ENCODE measurements at places on chromosomes 7 and 10.

DNA sequence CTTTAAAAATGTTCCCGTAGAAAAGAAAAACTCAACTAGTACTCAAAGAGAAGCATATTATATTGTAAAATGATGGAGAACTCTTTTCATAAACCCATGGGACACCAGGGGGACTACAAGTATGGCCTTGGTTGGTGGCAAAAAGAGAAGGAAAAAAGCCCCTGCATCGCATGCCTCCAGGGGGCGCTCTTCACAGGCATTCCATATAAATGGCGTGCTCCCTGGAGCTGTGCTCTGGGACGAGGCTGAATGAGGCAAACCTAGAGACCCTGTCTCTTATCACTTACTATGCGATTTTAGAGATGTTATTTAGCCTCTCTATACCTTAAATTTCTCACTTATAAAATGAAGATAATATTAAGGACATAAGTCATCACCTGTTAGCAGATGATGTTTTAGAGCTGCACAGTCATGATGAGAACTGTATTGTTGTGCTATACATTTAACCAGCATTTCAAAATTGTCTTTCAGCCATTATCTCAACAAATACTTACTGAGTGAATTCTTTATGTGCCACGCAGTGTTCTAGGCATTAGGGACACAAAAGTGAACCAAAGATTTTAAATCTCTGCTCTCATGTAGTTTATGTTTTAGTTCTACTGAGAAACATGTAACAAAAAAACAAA, 105.8 kb downstream of the ARHGAP21 start:
- DNase-seq = no peak

- no peak for DNase-seq
Measured at GRCh38 chr10:125565046-125565445, 117.9 kb downstream of the TEX36 start.

- no peak for DNase-seq
Measured at GRCh38 chr7:27825891-27826290, 85.9 kb downstream of the TAX1BP1 start.

GRCh38 chr7:8277394-8277982, 15.5 kb upstream of the ICA1 start:
- DNase-seq = no peak

DNA sequence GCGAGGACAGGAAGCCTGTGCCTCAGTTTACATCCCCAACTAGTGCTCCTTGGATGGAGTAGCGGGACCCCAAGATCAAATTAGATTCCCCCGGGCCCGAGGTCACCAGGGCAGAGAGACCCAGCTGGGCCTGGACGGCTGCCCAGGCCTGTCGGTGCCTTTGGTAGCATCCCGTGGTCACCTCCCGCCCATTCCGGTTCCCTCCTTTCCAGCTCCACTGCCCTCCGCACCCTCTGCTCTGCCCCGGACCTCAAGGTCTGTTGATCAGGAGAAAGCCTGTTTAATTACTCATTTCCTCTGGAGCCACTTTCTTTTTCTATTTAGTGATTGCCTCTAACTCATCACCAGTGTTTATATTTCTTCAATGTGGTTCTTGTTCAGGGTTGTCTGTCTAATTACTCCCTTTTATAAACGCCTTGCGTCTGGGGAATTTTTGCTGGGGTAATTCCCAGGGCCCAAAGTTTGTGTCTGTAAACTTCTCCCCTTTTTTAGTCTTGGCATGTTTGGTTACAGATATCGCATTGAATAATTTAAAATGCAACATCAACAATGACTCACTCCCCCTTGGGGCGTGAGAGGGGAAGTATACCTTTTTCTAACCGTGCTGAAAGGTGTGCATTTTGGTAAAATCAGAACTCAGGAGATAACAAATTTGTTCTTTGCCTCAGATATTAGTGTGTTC, 1.9 kb downstream of the FOXK1 start:
- DNase-seq = no peak

- no peak for DNase-seq
Measured at GRCh38 chr7:42833411-42833810, 78.5 kb downstream of the C7orf25 start.

- no peak for DNase-seq
Measured at GRCh38 chr10:36421992-36422391, 703.4 kb upstream of the ANKRD30A start.

DNA sequence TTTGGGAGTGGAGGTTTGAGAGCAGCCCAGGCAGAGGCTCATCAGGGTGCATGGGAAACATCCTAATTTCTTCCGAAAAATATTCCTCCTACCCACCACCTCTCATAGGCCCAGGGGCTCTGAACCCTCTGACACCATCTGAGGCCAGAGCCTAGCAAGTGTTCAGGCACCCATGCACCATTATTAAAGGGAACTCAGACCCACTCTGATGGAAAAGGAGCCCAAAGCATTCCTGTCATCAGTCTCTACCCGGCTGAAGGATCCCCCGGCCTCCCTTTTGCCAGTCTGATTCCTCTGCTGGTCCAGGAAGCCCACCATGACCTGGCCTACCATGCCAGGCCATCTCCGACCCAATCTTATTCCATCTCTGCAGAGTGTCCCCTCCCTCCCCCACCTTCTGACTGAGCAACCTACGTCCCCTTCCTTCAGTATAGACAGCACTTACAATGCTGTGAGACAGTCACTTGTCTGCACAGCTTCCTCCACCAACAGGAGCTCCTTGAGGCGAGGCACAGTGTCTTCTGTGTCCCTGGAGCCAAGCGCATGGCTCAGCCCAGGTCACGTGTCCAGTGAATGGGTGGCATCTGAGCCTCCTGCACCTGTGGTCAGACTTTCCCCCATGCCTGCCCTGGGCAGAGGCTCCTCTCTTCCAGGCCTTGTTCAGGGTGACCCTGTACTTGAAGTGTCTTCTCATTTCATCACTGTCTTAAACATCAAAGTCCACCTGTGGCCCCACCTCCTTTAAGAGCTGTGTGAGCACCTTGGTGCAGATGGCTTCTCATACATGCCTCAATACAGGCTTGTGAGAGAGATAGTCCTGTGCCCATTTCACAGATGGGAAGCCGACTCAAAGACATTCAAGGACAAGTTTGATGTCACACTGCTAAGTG, 889 bp upstream of the GPR15LG start:
- no peak for DNase-seq

GRCh38 chr7:70738151-70738885, 393.6 kb upstream of the GALNT17 start:
- no peak for DNase-seq

DNA sequence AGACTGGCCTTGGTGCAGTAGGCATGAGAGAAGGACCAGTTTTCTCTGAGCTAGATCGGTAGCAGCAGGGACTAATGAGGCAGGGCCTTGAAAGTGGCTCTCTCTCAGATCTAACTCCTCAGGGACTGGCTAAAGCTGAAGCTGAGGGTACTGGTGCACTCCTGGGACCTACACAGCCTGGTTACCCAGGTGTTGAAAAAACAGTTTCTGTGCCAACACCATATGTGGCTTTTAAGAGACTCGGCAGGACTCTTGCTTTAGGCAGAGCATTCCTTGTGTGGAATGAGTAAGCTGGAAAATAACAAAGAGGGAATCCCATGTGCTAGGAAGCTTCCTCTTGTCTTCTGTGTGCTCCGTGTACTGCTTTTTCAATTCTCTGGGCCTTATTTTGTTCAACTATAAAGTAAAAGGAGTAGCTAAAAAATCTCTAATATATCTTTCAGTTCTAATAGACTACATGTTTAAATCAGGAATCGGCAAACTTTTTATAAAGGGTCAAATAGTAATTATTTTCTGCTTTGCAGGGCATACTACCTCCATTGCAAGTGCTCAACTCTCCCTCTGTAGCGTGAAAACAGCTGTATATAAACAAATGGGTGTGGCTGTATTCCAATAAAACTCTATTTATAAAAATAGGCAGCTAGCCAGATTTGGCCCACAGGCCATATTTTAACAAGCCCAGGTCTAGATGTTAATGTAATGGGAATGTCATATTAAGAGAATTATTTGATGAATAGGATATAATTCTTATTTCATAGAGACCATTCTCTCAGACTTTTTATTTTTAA, 186.1 kb upstream of the KAT6B start:
- peak; percentile 68 for DNase-seq

DNA sequence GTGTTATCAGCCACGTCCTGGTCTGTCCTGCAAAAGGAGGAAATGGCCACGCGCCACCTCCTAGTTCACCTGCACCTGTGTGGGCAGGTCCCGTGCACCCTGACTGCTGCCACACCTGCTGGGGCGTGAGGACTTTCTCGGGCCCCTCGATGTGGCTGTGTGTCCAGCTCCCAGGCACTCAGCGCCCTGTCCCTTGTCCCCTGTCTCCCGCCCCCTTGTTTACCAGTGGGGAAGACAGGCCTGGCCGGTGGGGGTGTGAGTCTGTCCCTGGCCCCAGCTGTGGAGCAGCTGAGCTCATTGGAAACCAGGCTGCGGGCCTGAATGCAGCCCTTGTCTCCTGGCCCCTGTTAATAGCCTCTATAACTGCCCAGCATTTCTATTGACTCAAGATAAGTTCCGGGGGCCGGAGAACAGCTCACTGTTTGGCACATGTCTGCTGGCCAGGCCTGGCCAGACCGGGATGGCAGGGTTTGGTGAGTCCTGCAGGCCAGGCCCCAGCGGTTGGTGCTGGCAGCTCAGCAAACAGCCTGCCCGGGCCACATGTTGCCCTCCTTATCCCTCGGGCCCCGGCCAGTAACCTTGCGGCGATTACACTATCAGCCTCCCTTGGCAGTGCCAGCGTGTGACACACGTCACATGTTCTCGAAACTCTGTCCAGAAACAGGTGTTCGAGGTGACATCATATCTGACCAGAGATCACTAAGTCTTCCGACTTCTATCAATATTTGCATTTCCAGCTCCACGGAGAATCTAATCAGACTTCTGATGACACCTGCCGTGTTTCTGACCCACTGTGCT, 52.1 kb downstream of the FOXL3 start:
- no peak for DNase-seq

DNA sequence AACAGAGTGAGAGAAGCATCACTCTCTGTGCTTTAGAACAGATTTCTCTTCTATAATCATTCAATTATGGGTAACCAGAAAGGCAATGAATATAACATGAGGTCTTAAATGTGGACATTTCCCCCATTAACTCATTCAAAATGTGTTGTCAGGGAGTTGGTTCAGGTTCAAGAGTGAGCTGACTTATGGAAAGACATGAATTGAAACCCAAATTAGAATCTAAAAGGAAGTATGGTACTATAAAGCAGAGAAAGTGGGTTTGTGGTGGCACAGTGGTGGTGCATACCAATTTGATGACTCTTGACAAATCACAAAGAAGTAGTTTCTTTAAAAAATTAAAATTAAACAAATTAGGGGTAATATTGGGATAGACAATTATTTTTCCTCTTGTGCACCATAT, 114.6 kb upstream of the MEOX2 start:
- DNase-seq = no peak

- no peak for DNase-seq
Measured at GRCh38 chr10:77390481-77390891, 247.1 kb downstream of the KCNMA1 start.

DNA sequence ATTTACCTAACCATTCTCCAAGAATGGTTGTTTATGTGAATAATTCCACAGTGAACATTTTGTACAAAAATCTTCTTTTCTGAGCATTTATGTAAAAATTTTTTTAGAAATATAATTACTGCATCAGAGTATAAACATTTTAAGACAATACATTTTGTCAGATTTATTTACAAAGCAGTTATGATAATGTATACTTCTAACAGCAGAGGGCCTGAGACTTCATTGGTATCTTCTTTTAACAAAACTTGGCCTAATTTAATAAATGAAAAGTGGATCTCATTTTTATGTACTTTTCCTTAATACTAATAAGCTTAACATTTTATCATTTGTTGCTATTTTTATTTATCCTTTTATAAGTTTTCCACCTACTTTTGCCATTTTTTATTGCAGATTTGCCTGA, 69.4 kb downstream of the HECTD2 start:
- no peak for DNase-seq

GRCh38 chr10:63464402-63465292, 1.1 kb downstream of the JMJD1C start:
- DNase-seq = no peak

- no peak for DNase-seq
Measured at GRCh38 chr10:31148951-31149350, 117.3 kb upstream of the ZNF438 start.

DNA sequence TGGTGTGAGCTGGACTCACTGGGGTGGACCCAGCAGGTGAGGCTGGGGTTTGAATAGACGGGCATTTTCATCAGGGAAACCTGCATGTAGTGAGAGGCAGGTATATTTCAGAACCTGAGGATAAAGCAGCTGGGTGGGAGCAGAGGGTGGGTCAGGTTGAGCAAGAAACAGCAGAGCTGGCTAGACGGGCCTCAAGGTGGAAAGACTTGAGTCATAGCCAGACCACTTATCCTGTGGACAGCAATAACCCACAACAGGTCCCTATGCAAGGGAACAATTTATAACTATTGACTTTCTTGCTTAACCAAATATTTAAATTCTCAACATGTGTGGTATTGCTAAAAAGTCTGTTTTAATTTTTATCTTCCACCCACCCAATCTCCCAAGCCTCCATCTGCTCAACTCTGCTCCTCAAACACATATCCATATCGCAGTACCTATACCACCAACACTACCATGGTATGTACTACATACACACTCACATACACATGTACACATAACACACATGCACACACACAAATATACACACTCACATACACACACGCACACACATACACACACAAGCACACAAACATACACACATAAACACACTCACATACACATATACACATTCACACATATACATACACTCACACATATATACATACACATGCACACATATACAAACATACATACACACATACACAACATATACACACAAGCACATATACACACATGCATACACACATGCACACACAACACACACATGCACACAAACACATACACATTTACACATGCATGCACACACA, 129.0 kb upstream of the C7orf33 start:
- no peak for DNase-seq

- no peak for DNase-seq
Measured at GRCh38 chr7:108020585-108020984, 17.6 kb upstream of the LAMB1 start.

DNA sequence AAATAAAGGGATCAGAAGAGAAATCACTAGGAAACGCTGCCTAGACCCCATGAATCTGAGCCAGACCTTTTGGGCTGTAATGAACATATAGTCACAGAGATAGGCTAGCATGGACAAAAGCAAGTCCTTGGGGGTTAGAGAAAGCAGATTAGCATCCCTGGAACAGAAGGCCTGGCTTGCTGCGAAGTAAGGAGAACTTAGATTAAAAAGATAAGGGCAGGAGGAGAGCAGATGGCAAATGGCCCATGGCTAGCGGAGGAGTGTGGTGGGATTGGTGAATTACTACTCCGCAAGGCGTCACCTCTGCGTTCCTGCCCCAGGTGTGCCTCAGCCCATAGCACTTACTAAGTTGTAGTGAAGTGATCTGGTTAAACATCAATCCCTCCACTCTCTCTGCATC, 92.3 kb upstream of the ZNF438 start:
- DNase-seq = no peak

GRCh38 chr7:77699056-77699455, 2.8 kb downstream of the RSBN1L start:
- no peak for DNase-seq

All from NCI-H2081 treated with DMSO at 0.1 percent for 48 hours (cell line).